ENCODE measurements at places on chromosomes 2 and 18.
A peak's percentile ranks its signal among the peaks of the same experiment; 100 is the strongest.

GRCh38 chr2:37669446-37669845 lies 2.0 kb downstream of the CDC42EP3 start:
- DNase-seq = no peak

DNA sequence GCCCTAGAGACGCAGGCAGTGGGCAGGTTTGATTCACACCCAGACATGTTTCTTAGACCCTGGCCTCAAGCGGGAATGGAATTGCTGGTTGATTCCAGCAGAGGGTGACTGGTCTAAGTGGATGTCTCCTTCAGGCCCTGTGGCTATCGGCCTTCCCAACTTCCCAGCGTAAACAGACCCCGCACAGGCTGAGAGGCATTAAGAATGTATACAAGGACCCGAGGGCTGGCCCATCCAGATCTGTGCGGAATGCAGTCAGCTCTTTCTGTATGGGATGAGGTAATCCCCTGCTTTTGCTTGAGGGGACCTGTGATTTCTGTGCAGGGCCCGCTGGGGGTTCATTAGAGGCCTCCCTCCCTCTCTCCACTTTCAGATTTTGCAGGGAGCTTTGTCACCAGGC lies 6.5 kb downstream of the ACKR3 start:
- DNase-seq = peak; percentile 7

GRCh38 chr2:55078956-55079355 lies 28.7 kb upstream of the RTN4 start:
- no peak for DNase-seq

GRCh38 chr2:9423922-9424272 lies 443 bp downstream of the CPSF3 start:
- DNase-seq = peak; percentile 59

DNA sequence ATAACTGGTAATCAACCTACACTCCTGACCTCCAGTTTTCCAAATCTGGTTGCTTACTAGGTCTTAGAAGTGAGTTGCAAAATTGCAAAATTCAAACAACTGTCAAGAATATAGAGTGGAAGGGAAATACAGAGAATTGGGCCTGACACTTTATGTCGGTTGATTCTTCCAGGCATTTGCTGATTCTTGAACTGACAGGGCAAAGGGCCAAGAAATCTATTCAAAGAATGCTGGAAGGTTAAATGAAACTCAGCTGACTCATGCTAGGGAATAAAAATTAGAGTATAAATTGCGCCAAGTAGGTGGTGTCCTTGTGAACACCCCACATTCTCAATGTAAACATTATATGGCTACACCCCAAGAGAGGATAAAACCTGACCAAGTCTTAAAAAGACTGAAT lies 21.5 kb upstream of the ZSCAN30 start:
- peak; percentile 59 for DNase-seq

DNA sequence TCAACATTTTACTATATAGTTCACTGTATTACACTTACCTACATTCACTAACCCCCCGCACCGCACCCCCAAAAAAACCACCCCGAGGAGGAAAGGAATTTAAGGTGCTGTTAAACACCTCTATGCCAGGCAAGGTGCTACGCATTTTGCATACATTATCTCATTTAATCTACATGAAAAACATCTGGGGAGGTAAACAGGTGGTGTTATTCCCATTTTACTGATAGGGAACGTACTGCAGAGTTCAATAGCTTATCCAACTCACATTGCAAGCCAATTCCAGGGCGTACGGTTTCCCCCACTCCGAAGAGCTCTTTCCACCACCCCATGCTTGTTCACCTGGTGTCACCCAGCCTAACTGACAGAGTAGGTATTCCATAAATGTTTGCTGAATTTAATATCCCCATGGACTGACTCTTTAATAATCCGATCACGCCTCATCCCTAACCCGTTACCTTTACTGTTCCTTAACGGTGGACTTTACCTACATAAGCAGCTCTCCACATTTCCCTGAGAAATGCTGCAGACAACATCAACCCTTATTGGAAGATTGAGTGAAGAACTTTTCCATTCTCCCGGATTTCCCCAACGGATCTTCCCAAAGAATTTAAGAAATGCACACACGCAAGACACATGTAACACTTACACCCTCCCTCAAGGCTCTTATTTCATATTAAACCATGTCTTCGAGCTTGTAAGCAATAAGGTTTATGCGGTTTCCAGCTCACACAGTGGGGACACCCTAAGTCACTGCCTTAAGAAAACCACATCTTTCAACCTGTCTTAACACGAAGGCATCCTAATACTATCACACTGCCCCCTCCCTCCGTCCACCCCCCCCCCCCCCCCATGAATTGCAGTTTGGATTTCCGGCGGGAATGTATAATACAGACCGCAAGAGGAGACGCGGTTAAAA lies 1.2 kb downstream of the RAPH1 start:
- DNase-seq = peak; percentile 69

DNA sequence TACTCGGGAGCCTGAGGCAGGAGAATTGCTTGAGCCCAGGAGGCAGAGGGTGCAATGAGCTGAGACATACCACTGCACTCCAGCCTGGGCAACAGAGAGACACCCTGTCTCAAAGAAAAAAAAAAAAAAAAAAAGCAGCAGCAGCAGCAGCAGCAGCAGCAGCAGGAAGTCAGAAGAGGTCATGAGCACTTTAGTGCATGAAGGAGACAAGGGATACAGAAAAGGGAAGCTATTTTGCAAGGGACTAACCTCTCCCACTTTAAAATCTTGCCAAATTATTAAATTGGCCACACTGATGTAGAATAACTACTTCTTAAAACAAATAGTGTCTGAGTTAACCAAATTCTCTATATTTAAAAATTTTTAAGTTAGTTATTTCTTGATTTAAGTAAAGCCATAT lies 113.4 kb upstream of the PDE1A start:
- no peak for DNase-seq

DNA sequence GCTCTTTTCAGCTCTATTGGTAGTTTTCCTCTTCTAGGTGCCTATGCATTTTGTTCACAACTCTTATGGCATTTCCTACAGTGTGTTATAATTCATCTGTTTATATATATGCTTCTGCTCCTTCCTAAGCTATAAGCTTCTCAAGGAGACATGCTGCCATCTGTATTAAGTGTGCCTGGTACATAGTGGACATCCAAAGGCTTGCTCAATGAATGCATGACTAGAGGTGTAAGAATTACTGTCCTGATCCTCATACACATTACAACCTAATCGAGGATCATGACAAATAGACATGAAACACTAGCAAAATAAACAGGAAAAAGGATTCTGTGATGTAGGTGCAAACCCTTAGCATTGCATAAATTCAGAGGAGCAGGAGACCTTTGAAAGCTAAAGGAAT lies 50.2 kb downstream of the CDC42EP3 start:
- no peak for DNase-seq

DNA sequence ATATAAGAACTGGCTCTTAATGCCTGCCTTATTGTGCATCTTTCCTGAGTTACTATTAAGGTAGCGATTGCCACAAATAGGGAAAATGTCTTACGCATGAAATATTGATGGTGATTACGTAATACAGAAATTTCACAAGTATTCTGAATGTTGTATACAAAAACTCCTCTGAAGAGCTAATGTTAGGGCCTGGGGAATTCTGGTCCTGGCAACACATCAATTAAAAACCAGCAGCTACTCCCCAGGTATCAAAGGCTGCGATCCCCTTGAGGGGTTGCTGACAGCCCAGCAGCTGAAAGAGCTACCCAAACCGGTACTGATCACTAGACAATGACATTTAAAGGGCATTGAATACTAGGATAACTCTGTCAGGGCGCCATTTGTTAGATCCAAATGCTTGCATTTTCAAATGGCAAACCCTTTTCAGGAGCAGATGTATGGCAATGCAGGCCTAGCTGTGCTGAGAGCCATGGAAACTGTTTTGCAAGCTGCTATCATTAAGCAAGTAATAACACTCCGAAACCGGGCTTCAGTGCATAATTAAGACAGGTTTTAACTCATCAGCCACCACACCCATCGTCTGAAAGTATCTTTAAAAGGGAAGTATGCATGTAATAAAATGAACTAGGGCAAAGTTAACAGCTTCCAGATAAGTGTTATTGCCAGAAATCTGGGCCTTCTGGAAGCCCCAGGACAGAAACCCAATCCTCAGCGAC lies 78.4 kb downstream of the CLHC1 start:
- peak; percentile 80 for DNase-seq

- DNase-seq = no peak
These were observed 1489.7 kb downstream of the LRP1B start for GRCh38 chr2:140641163-140641562.

- DNase-seq = no peak
These were observed 1.9 kb upstream of the CYP27A1 start for GRCh38 chr2:218780046-218780445.

DNA sequence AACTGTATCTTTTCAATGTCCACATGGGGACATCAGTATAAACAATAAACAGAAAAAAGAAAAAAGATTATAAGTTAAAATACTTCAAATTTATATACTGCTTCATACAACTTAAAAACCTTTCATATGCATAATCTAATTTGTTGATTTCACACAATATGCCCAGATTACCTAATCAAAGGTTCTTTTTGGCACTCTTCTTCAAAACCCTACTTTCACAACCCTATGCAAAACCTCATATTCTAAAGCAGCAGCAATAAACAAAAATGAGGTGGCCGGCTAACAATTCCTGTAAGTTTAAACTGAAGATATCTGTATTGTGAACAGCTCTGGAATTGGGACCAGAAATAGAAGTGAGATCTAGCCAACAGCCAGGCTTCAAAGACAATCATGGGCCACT lies 28.6 kb downstream of the STK17B start:
- DNase-seq = no peak

DNA sequence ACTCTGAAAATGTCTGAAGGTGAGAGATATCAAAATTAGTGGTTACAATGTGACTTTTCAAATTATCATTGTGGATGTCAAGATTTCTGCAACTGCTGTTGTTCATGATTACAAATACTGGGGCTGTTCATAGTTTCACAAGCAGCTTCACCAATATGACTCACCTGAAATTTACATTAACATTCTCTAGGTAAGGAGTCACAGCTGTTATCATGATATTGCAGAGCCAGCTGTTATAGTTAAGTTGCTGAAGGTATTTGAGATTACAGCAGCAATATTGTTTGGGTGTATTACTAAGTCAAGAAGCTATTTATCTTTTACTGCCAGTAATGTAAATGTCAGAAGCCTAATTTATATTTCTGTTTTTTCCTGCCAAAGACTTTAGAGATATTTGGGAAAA lies 140.0 kb downstream of the MC4R start:
- DNase-seq = peak; percentile 65

DNA sequence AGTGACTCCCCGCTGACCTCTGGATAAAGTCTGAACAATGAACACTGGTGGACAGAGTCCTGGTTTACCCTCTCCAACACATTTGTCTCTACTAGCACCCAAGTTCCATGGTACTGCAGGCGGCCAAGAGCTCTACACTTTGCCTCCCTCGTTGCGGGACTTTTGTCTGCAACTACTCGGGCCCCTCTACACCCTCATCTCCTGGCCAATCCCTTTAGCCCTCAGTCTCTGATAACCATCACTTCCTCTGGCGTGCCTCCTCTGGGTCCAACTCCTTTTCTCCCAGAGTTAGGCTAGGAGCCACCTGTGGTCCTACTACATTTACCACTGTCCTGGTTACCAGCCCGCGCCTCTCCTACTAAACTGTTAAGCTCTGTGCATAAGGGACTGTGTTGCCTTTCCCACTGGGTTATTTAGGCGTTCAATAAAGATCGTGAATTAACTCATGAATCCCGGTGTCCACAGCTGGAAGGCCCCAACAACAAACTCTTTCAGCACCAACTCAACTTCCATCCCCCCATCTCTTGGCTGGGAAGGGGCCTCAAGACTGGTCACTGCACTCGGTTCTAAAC lies 757 bp downstream of the HDHD2 start:
- DNase-seq = no peak

GRCh38 chr2:46376586-46376985 lies 79.4 kb downstream of the EPAS1 start:
- no peak for DNase-seq

GRCh38 chr2:70381821-70382220 lies 80.0 kb upstream of the FAM136A start:
- no peak for DNase-seq

DNA sequence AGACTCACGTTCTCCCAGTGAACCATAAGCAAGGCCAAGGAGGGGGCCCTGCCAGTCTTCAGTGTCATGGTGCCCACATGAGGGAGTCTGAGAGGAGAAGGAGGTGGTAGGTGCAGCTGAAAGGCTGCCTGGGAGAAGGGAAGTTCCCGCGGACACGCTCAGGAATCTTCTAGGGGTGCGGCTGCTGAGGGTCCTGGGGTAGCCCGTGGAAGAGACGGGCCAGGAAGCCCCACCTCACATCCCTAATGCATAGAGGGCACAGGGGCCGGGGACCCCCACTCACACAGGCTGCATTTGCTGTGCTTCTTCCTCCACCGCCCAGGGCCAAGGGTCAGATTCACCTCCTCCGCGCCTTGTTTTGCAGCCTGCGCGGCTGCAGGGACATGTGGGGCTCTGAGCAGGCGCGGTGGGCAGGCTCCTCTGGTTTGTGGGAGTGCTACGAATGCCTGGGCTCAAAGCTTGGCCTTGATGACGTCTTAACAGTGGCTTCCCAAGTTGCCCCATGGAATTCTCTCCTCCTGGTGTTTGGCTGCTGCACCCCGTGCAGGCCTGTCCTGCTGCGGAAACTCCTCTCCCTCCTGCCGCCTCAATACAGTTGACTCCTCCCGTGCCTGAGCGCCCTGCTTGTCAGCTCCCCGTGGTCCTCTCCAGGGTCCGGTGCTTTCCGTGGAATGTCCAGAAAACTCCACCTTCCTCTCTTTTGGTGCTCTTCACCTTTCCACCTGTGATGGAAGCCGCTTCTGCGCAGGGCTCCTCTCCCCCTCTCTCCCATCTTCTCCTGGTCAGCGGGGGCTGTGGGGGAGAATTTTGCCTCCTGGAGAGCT lies 95.7 kb downstream of the VAPA start:
- DNase-seq = no peak

DNA sequence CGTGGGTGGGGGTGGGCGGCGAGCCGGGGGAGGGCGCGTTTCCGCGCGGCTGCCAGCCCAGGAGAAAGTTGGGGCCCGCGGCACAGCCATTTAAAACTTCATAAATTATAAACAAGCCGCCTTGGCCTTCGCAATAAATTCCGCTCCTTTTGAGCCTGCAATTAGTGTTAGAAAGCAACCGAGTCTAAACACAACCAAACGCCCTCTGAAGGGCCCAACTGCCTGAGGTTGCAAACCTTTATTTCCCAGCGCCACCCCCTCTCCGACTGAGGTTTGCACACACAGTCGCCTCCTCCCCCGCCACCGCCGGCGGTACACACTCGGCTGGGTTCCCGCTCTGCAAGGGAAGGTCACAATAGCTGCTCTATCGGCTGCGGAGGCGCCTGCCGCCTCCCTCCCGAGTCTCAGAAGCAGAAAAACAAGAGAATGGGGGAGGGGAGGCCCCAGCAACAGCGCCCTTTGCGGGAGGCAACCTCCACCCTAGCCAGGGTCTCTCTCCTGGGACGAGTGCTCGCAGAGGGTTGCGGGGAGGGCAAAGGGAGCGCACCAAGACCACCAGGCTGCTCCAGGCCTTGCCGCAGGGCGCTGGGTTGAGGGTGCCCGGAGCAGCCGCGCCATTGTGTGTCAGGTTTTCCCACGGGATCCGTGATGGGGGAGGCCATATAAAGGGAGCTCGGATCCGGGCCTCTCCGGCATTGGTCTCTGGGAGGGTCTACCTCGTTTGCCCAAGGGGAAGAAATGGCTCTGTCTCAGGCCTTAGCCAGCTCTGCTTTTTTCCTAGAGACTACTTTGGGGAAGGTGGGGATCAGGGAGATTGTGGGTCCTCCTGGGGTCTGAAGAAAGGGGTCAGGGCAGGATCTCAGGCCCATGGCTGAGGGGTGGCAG lies 13.4 kb upstream of the HOXD1 start:
- DNase-seq = no peak
